ENCODE measurements at places on chromosomes 2 and 18.

GRCh38 chr2:228038967-228039366, 142.5 kb downstream of the SPHKAP start:
- no peak for DNase-seq

DNA sequence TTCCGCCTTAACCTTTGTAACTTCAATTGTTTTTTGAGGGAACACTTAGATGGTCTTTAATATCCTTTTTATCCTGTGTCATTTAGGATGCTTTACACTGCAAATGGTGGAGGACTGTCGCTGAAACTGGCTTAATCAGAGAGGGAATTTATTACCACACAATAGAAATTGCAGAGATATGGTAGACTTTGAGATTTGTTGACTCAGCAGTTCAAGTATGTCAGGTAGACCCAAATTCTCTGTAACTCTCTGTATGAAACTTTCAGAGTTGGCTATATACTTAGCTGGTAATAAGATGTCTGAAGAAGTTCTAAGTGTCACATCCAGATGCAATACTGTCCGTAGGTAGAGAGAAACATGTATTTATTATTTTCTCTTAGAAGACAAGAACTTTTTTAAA, 100.1 kb downstream of the ZNF804A start:
- no peak for DNase-seq

GRCh38 chr18:6724331-6724730, 5.2 kb upstream of the ARHGAP28 start:
- no peak for DNase-seq

GRCh38 chr2:85575739-85576138, 1.6 kb upstream of the VAMP8 start:
- no peak for DNase-seq

DNA sequence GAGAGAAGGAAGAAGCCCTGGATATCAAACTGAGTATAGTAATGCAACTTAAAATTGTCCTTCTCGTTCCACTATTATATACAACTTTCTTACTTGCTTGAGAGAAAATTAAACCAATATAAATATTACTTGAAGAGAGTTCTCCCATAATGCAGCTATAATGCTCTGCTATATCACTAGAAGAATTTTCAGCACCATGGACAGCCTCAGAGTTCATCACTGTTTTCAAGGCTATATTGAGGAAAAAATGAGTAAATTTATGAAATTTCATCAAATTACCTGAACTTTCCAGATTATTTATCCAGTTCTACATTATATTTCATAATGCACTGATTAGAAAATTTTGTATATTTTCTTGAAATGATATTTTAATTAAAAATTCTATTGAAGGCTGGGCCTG, 1053.5 kb upstream of the FAM98A start:
- no peak for DNase-seq

DNA sequence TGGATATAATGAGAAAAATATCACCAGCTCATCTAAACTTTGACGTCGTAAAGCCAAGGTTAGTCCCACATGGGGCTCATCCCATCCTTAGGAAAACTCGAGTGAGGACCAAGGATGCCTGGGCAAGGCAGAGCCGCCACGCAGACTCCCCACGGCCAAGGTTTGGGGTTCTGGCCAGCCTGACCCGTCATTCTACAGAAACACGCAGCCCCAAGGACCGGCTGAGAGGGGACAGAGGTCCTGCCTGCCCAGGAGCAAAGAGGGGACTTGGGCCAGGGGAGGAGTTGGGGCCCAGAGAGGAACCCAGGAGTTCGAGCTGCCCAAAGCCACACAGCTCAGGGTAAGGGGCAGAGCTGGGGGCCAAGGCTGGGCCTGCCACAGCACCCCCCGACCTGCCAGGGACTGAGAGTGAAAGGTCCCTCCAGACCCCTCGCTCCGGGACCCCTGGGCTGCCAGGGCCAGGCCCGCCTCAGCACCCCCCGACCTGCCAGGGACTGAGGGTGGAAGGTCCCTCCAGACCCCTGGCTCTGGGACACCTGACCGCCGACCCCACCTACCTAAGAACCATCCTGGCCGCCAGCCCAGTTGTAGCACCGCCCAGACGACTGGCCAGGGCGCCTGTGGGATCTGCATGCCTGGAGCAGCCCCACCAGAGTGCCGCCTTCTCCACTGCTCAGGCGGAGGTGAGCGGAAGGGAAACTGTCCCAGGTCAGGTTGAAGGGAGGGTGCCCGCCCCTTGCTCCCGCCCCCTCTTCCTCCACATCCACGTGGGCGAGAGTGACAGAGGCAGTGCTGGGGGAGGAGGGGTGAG, at the start of gene PDCD1:
Gene PDCD1 (minus strand): TSS at position 689 of the 811 bp plus-strand sequence. CDS start 56 bp downstream, at position 633.
- DNase-seq: no peak

- DNase-seq: no peak
Measured at GRCh38 chr2:78686625-78687153, 338.8 kb upstream of the REG3G start.

- DNase-seq: no peak
Measured at GRCh38 chr18:75204269-75204731, 4.6 kb downstream of the PTGR3 start.

DNA sequence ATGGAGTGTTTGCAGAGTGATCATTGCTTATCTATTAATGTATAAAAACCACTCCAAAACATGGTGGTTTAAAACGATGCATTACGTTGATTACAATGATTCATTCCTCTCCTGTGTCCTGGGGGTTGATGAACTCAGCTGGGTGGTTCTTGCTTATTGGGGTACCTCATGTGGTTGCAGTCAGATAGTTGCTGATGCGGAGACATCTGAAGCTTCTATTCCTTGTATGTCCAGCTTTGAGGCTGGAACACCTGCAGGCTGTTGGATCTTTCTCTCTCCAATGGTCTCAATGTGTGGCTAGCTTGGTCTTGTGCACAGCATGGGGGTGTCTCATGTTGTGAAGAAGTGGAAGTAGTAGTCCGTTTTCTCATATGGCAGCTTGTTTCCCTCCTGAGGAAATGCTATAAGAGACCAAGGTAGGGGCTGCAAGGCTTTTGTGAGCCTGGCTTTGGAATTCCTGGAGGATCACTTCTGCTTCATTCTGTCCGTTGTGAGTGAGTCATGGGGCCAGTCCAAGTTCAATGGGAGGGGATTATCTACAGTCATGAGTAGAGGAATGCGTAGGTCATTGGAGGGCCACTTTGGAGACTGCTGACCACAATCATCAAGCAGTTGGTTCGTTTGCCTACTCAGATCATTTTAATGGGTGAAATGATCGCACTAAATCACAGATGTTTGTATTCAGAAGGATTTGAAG, 601.0 kb downstream of the SLC4A3 start:
- DNase-seq: no peak

GRCh38 chr2:174511580-174512260, 24.9 kb upstream of the GPR155 start:
- DNase-seq: no peak

- DNase-seq: no peak
Measured at GRCh38 chr2:147001061-147001460, 843.8 kb upstream of the ACVR2A start.

GRCh38 chr2:225288986-225289385, 110.5 kb upstream of the NYAP2 start:
- no peak for DNase-seq

GRCh38 chr2:12948231-12948960, 231.7 kb downstream of the TRIB2 start:
- no peak for DNase-seq

GRCh38 chr18:43887491-43887890, 610.2 kb upstream of the SYT4 start:
- no peak for DNase-seq

DNA sequence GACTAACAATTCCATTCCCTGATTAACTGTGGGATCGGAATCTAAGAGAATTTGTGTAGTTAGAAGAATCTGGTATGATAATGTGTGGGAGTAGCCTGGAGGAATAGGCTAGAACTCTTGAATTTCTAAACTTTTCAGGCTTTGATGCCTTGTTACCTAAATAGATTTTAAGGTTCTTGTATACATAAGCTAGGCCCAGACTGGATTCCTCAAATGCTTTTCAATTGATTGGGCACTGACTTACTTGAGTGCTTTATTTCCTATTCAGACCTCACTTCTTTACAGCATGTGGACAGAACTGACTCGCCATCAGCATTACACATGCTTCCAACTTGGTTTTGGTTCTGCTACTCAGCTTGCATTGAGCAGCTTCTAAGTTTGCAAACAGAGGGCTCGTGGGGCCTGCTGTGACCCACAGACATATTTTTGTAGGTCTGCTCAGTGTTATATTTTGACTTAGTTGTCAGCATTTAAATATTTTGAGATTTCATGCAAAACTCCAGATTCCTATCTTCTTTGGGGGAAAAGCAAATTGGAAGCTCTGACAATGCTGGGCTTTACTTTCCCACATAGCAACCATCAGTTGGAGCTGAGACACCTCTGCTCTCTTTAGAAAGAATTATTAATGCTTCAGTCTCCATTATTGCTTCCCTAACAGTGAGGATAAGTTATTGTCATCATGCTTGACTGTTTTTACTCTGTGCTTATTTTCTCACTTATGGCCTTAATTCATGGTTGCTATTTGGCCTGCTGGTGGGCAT, 5.7 kb downstream of the PARD3B start:
- DNase-seq: no peak

DNA sequence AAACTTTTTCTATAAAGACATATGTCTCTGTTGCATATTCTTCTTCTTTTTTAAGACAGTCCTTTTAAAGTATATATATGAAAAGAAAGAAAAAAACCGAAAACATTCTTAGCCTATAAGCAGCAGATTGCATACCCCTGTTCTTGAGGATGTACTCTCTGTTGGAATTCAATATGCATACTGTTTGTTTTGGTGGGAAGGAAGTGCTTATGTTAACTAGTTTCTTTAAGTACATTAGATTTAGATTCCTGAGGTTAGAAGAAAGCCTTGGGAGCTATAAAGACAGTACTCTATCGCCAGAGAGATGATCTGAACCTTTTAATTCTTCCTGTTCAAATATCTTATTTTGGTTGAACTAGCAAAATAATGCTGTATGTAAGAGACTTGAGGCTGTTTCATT, 46.8 kb upstream of the TBR1 start:
- no peak for DNase-seq

GRCh38 chr2:113200736-113201490, 27.1 kb downstream of the PSD4 start:
- no peak for DNase-seq

DNA sequence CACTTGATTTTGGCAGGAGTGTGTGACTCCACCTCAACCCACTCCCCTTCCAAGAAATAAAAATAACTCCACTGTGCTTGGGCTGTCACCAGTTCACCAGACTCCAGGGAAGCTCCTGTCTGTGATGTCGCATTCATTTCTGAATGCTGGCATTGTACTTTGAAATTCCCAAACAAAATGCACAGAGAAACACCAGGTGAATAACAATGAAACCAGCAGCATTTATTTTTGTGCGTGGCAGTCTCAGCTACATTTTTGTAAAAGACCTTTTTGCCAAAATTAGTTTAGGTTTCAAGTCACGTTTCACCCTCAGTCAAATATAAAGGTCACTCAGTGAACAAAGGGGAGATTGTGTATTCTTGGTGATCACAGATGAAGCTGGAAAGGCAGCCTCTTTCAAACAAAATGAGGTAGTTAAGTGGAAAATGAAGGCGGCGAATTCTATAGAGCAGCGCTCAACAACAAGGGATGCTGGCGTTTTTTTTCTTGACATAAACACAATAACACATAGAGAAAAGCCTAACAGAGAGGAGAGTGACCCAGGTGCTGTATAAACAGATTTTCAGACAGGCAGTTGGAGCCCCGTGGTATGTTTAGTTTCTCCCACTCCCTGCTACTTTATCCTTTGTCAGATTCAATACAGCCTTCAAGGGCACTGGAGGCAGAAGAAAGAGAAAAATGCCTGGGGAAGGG, 210.3 kb upstream of the GCFC2 start:
- DNase-seq: no peak

GRCh38 chr18:49170925-49171505, 220.2 kb upstream of the SMAD7 start:
- DNase-seq: no peak

DNA sequence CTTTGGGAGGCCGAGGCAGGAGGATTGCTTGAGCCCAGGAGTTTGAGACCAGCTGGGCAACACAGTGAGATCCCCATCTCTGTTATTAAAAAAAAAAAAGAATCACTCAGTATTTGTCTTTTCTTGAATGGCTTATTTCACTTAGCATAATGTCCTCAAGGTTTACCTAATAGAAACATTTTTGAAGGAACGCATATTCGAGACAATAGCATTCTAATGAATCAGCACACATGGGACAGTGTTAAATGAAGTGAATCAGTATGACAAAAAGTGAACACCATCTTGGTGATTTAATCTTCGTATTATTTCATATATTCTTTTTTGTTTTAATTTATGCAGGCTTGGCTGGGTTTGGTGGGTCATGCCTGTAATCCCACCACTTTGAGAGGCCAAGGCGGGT, 44.7 kb downstream of the WIPF1 start:
- DNase-seq: no peak

- DNase-seq: no peak
Measured at GRCh38 chr18:10838553-10838952, 310.8 kb downstream of the PIEZO2 start.

GRCh38 chr2:65450810-65451209, 18.4 kb upstream of the SPRED2 start:
- no peak for DNase-seq

GRCh38 chr2:143524119-143524553, 394.9 kb downstream of the ARHGAP15 start:
- DNase-seq: no peak

DNA sequence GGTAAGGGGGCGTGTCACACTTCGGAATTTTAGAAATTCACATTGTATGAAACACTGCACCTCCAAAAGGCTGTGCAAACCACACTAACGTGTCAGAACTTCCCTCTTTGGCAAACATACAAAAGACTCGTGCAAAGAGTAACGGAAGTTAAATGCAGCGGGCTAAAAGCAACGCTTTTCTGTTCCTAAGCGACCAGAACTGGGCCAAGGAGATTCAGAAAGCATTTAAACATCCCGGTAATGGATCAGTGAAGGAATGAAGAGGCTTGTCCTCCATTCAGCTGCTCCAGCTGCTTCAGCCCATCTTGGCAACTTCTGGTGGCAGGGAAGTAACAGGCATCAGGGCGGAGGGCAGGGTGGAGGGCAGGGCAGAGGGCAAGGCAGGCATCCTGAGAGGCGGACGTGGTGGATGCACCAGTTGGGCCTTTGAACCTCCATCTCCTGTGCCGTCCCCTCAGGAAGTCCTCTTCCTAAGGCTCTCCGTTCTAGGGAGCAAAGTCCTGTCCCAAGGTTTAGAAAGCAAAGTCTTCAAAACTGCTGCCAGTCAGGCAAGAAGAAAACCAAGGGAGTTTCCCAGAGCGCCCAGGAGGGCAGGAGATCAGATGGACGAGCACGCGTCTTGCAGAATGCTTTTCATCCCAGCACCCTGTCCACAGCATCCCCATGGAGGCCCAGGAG, 230.7 kb downstream of the ZNF516 start:
- no peak for DNase-seq

- no peak for DNase-seq
Measured at GRCh38 chr2:191521608-191522208, 156.2 kb upstream of the NABP1 start.

DNA sequence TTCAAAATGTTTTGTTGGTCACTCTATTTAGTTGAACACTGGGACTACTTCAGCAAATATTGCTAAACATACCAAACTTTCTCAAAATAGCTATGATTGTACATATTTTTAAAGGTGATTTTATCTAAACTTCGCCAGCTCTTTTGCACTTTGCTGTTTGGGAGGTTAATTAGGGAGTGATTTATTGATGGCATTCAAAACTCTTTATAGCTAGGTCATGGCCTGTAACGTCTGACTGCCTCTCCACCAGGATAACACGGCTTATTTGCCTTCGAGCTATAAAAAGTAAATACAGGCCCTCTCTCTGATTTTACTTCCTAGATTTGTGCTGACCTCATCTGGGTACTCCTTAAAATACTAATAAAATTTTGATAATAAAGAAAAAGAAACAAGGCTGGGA, 931.9 kb downstream of the DCDC2C start:
- DNase-seq: no peak

- DNase-seq: no peak
Measured at GRCh38 chr2:72864500-72864899, 22.7 kb upstream of the SPR start.

All from esophagus squamous epithelium (tissue), 5 donors.